ENCODE measurements at places on chromosomes 2 and 18.

DNA sequence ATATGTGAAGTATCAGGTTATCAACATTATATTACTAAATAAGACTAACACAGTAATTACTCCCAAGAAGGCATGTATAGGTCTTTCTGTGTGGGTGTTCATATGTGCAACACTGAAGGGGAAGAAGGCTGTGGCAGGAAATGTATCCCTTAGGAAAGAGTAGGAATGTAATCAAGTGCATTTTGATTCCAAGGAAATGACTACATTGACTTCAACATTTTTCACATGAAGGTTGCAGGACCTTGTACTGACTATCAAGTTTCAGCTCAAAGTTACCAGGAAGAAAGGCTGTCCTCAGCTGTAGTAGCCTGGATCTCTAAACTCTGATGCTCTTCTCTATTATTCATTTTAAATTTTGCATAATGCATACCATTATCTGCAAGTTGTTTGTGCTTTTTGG is 680.8 kb downstream of the NYAP2 start:
- no peak for DNase-seq

GRCh38 chr2:20580690-20581437 is 70.0 kb downstream of the HS1BP3 start:
- DNase-seq = no peak

DNA sequence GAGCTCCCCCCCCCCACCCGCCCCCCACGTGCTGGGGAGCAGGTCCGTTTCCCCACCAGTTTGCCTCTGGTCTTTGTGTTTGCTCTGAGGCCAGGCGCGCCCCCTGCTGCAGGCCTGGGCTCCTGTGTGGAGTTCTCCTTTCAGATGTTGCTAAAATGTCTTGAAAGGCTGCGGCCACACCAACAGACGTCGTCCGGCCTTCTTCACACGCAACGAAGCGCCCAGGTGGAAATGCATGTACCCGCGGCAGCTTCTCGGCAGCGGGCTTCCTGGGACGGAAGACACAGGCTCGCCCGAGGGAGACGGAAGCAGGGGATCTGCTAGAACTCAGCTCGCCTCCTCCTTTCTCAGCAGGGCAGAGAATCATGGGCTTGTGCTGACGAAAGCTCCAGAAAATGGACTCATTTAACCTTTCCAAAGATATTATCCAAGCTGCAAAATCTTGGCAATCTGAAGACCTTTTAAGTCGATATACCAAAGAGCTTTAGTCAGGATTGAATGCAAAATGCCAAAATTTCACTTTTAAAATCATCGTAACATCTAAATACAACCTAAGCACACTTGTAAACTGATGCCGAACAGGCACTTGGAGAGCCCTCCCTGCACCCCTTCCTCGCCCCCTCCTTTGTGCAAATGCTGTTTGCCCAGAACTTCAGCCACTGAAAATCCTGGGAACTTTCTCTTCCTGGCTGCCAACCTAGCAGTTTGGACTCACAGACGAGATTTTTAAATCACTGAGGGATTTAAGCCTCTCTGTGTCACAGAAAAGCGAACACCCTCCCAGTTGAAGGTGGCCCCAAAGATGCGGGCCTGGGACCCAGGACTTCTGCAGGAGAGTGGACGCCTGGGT is 125.5 kb upstream of the ZNF516 start:
- peak; percentile 54 for DNase-seq

DNA sequence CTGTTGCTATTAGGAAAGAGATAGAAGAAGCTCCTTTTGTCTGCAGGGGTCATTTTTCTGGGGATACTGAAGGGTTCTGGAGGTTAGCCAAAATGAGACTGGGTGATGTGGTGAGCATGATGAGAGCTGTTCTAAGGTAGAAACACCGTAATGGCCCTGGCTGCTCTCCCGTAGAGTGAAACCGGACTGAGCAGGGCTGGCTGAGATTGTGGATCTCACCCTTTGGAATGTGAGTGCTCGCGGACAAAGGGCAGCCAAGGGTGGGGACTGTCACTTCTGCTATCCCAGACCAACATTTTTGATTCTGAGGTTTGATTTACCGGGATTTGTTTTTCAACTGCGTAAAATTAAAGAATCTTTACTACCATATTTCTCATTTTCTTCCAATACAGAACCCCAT is 36.2 kb downstream of the TNFRSF11A start:
- no peak for DNase-seq

- no peak for DNase-seq
These were observed 246.1 kb downstream of the FSIP2 start for GRCh38 chr2:185984670-185985069.

GRCh38 chr2:10041711-10042110 is 1.6 kb upstream of the KLF11 start:
- DNase-seq = no peak

Measured in hippocampal formation (tissue), 2 donors.